ENCODE measurements at places on chromosomes 11 and 22.

DNA sequence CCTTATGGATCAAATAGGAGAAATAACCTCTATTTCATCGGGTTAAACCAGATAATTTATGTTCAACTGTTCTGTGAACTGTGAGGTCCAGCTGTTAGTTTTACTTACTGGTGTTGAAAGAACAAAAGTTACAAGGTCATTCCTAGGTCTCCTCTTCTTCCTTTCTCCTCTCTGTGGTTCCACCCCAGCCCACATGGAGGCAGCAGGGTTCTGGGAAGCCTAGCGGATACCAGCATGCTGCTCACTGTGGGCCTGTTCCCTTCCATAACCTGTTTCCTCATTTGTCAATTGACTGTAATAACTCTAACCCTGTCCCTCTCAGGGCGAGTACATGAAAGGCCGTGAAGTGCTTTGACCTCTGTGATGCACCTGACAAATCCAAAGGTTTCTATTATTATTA is 27.8 kb downstream of the RELT start:
- no peak for DNase-seq

- DNase-seq, result no peak
Measured at GRCh38 chr22:42905217-42905616, 48.1 kb upstream of the ARFGAP3 start.

GRCh38 chr11:60981515-60981914 is 10.0 kb downstream of the CD6 start:
- no peak for DNase-seq

DNA sequence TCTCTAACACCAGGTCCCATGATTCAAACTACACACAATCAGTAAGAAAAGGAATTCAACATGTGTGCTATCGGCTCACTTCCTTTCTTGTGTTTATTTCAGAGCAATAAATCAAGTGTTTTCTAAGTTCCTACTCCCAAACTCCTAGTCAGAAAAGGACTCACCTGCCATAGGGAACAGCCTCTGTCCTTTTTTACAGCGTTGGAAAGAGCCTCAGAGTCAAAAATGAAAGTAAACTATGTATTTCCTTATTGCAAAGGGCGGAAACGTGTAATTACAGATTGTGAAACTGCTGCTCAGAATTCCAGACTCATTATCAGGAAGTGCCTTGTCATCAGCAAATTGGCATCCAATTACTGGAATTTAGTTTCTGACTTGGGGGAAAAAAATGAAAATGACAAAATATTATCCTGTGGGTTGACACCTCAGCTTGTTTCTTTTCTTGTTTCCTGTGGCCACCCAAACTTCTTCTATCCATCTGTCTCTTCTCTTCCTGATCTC is at the start of gene CASP4:
Gene CASP4 (minus strand): TSS at position 220 of the 501 bp plus-strand sequence. CDS start 49 bp downstream, at position 171.
- DNase-seq, result no peak

- no peak for DNase-seq
Measured at GRCh38 chr11:45453721-45454120, 167.6 kb upstream of the SYT13 start.

GRCh38 chr11:44709966-44710365 is 16.8 kb upstream of the TSPAN18 start:
- no peak for DNase-seq

DNA sequence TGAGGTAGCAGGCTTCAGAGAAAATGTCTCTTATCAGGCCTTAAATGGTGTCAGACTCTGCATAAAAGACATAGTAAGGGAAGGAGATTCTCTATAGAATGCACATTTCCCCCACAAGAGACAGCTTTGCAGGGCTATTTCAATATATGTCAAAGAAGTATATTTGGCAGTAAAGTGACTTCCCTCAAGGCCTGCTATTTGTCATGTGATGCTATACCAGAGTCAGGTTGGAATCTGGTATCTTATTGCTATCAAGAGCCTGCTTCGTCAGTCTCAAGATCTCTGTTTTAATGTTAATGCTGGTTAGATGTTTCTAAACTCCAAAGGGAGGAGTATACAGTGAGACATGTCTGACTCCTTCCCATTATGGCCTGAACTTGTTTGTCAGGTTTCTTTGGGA is 40.4 kb upstream of the MTMR2 start:
- no peak for DNase-seq

DNA sequence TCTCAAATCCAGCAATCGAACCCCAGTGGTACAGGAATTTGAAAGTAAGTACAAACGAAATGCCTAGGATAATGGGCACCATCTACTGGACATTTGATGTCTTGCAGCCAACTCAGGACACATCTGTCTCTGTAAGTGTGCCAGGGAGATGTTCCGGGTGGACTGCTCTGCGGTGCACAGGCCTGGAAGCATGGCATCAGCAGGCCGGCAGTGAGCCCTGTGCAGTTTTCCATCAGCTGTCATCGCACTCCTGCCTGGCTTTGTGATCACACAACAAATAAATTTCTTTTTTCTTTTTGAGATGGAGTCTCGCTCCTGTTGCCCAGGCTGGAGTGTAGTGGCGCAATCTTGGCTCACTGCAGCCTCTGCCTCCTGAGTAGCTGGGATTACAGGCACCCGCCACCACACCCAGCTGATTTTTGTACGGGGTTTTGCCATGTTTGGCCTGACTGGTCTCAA is 71.0 kb downstream of the JAM3 start:
- DNase-seq, result no peak

GRCh38 chr11:112841729-112842128 is 119.5 kb upstream of the NCAM1 start:
- DNase-seq, result no peak

GRCh38 chr11:123261345-123262106 is 66.5 kb upstream of the CLMP start:
- peak; percentile 48 for DNase-seq

- no peak for DNase-seq
Measured at GRCh38 chr22:37345863-37346504, 63.7 kb downstream of the CYTH4 start.

DNA sequence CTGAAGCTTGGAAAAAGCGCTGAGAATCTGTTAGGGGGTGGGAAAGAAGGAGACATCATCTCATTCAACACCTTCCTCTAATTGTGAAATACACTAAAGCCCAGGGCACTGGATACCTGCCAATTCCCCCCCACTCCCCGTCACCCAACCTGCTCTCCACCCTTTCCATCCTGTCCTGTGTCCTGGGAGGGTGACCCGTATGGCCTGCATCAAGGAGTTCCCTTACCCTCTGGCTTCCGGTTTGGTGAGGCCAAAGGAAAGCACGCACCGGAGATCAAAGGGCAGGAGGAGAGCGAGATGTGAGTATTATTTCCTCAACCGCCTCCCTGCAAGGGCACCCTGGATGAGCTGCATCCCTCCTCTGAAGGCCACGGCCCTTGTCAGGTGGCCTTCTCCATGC is 65.0 kb upstream of the PTPRJ start:
- DNase-seq, result peak; percentile 10

DNA sequence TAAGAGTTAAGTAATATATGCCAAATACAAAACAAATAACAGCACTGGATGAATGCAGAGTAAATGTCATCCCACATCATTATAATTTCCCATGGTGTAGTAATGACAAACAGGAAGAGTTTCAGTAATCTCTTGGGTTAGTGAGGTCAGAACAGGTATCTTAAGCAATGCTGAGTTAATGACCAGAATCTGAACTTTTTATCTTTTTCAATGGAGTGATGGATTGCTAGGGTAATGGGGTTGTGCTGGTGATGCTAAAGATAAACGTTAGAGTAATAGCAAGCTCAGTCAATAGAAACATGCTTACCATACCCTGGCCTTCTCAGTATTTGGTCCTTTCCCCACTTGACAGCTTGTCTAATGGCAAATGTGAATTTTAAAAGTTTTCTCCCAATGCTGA is 11.5 kb upstream of the BDNF start:
- no peak for DNase-seq

- no peak for DNase-seq
Measured at GRCh38 chr22:50208939-50209892, 8.4 kb downstream of the SELENOO start.

DNA sequence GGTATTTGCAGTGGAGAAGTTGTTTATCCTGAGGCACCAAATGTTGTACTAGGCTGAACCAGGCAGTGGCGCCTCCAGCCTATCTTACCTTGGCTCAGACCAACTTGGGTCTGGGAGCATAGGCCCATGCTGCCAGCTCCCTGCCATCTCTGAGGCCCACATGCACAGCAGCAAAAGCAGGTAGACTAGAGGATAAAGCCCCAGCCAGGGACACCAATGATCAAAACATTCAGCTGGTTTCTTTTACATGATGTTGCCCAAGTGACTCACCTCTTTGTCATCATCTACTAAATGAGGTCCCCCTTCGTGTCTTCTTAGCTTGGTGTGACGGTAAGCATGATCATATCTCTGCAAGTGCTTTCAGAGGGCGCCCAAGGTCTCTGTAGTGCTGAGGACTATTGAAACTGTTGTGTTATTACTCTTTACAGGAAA is 112.1 kb upstream of the DRD2 start:
- no peak for DNase-seq

GRCh38 chr11:95922099-95922498 is 1.8 kb downstream of the MTMR2 start:
- no peak for DNase-seq

DNA sequence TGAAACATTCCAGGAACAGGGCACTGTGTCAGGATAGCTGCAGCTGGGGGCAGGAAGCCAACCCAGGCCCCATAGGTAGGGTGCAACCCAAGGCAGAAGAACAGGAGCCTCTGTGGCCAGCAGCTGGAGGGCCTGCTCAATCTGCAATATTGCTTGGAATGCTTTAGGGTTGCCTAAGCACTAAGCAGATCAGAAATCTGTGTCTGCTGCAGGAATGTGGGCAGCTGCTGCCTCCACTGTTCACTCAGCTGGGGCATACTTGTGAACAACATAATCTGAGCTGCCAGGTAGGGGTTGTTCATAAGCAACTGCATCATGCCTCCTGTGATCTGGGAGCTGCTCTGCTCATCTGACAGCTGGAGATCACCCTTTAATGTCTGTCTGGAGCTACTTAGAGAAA is 1.7 kb downstream of the UBQLNL start:
- DNase-seq, result no peak

- no peak for DNase-seq
Measured at GRCh38 chr11:1743585-1744136, 6.7 kb downstream of the IFITM10 start.

- DNase-seq, result no peak
Measured at GRCh38 chr11:101476191-101476590, 107.6 kb downstream of the TRPC6 start.

DNA sequence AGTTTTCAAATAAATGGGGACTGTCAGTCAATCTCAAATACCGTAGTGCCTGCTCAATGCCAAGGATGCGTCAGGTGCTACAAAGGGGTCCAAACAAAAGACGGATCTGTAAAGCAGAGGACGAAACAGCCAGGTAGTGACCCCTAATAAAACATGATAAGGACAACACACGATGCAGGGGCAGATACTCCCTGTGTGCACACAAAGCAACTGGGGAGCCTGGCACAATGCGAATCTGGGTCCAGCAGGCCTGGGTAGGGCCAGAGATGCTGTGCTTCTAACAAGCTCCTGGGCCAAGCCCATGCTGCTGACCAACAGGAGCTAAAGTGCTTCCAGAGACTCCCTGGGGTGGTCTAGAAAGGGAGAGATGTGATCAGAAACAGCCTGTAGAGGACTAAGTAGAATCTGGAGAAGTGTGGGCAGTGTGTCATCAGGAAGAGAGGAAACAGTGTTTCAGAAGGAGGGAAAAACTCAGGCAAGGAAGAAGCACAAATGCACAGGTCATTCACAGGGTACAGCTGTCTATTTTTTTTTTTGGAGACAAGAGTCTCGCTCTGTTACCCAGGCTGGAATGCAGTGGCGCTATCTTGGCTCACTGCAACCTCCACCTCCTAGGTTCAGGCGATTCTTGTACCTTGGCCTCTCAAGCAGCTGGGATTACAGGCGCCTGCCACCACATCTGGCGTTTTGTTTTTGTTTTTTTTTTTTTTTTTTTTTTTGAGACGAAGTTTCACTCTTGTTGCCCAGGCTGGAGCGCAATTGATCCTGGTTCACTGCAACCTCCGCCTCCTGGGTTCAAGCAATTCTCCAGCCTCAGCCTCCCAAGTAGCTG is 74.5 kb downstream of the MICAL3 start:
- no peak for DNase-seq

DNA sequence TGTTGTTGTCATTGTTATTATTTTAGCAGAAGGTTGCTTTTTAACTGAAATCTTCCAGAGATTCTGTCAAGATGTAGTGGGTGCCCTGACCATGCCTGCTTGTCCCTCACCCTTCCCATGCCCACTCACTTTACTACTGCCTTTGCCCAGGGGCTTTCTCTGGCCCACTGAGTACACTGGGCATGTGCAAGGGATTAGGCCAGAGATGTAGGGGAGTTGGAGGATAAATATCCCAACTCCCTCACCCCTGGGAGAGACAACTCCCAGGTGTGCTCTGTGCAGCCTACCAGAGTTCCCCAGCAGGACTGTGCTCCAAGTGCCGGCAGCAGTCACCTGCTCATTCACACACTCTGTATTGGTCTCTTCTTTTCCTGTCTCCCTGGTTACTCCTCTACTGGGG is 559.1 kb downstream of the MIAT start:
- DNase-seq, result no peak

Data from stimulated activated naive CD4-positive, alpha-beta T cell treated with Interleukin-2 at 50 U/mL for 16 hours (primary cell).